ENCODE measurements at places on chromosomes 1 and 21.
A peak's percentile ranks its signal among the peaks of the same experiment; 100 is the strongest.

DNA sequence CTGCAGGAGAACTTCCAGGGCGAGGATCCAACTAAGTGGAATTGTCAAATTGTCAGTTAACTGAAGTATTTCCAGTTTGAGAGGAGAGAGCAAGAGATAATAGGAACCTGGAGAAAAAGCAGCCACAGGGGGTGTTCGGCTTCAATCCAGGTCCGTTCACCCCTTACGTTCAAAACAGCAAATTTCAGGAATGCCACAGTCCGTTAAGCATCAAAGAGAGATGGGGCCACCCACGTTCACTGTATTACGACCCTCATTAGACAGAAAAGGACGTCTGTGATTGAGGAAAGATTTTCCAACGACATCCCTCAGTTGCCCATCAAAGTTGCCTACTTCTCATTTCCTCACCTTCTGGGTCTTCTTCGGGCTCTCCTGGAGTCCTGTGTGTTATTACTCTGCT, 422.5 kb upstream of the VAMP3 start:
- DNase-seq = no peak

- no peak for DNase-seq
Observed at GRCh38 chr1:84735483-84735882, 45.2 kb upstream of the SSX2IP start.

DNA sequence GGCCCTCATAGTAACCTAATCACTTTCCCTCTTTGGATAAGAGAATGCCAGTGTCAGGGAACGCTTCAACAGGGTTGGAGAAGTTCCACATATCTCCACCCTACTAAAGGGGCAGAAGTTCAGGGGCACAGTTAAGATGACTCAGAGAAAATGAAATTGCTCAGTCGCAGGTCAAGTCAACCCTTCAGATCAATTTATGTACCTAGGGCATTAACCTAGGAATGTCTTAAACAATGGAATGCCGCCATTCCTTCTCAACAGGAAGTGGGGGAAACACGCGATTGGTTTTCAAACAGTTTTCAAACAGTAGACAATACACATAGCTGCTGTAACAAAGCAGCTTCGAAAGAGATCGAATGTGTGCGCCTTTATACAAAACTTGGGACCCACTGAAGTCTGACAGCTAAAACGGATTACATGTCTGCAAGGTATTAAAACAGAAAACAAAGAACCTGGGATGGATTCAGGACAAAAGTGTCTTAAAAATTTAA, 897 bp downstream of the SLC25A24 start:
- DNase-seq = peak; percentile 31

DNA sequence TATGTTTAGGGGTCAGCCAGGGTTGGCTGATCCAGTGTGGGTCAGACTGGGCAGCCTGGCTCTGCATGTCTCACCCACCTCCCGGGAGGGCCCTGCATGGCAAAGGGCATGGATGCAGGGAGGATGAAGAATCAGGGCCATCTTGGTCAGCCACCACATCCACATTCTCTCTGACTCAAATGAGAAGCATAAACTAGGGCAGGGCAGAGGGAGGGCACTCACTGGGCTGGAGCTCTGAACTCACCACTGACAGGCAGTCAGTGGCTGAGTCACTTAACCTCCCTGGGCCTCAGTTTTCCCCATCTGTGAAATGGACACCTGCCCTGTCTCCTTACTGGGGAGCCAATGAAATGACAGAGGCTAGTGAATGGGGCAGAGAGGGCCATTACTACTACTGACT, 4.3 kb upstream of the CELA2A start:
- DNase-seq = no peak

DNA sequence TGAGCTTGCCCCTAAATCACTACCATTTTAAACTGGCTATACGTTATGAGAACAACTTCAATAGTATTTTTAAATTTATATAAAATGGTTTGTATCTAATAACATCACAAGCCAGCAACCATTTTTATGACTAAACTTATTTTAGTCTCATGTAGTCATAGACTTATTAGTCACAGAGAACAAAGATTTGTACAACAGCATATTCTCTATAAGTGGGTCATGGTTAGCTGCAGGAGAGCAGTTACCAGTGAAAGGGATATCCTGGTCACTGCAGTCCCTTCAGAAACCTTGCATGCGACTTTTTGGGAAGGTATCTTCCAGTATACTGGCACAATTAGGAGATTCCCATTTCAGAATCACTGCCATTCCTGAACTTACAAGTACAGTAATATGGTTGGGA, 90.0 kb downstream of the HFM1 start:
- DNase-seq = no peak

DNA sequence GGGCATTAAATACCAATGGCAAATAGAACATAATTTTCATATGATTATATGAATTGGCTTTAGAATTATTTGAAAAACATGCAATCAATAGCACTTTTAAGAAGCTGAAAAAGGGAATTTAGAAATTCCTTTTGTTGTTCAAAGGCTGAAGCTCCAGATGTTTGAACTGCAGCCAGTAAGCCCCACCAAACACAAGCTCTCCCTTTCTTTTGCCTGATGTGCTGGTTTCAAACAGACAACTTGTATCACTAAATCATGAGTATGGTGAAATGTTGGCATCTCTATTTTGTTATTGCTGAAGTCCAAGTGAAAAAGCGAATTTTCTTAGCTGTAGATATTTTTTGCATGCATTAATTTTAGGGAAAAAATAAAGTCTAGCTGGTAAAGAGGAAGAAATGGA, 27.5 kb upstream of the NCAM2 start:
- DNase-seq = no peak

- no peak for DNase-seq
Observed at GRCh38 chr1:235108876-235109275, 19.8 kb downstream of the TOMM20 start.

GRCh38 chr1:169326261-169326955, 41.2 kb downstream of the NME7 start:
- DNase-seq = no peak

DNA sequence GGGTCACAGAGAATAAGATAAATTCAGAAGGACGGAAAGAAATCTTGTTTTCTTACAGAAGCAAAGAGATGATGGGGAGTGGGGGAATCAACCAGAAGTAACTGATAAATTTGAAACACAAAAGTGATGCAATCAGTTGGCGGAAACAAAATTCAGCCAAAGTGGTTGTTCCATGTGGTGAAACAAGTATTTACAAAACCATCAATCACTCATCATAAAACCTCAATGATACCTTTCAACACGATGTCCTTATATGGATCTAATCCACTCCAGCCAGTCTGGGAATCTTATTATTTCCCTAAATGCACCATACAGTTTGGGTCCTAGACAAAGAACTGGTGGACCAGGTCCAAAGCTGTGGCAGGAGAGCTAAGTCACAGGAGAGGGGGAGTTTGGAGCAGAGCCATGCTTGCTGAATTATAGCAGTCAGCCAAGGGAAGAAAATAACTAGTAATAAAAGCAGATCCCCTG, 303.8 kb upstream of the LRRC7 start:
- DNase-seq = no peak

GRCh38 chr1:113811156-113811887, 954 bp downstream of the RSBN1 start:
- DNase-seq = peak; percentile 43

DNA sequence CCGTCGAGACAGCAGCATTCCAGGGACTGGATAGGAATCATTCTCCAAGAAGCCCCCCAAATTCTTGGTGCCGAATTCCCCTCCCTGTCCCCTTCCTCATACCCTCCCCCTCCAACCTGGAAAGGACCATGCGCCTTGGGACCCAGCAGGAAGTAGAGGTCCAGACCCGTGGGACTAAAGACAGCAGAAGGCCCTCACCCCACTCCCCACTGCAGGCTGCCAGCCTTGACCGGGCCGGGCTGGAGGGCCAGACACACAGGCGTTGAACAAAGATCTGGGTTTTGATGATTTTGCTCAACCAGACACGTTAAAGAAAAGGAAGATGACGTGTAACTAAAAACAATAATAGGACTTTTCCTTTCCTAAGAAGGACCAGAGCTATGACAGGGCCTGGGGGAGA, 286.5 kb downstream of the NPHP4 start:
- DNase-seq = no peak

DNA sequence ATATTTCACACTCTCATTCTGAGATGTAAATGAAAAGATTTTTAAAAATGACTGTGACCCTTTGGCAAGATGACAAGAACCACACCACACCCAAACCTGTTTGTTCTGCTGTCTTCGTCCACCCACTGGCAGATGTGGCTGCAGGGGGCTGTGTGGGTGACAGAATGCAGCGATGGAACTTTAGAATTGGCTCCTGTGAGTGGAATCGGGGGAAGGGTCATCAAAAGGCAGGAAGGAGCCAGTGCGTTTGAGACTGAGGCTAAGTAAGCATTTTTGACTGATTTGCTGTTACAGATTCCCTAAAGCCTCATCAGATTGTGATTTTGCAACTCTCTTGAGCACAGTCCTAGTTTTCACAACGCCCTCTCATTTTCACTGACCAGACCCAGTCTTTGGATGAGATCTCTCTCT, 111.2 kb upstream of the ADGRL2 start:
- DNase-seq = peak; percentile 91

DNA sequence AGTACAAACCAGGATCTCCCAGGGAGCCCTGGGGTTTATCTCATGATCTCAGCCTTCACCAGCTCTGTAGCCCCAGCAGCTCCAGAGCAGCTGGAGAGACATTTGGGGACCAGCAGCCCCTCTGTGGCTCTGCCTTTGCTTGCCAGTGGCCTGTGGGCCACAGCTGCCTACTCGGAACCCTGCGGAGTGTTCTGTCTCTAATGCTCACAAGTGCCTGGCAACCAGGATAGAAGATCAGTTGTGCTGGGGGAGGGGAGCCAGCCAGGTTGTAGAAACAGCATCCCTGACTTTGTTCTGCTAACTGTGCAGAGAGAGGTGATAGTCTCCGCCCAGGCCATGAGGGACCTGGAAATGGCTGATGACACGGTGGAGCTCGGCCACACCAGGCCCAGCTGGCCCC, 50.9 kb upstream of the KCNJ15 start:
- DNase-seq = no peak

DNA sequence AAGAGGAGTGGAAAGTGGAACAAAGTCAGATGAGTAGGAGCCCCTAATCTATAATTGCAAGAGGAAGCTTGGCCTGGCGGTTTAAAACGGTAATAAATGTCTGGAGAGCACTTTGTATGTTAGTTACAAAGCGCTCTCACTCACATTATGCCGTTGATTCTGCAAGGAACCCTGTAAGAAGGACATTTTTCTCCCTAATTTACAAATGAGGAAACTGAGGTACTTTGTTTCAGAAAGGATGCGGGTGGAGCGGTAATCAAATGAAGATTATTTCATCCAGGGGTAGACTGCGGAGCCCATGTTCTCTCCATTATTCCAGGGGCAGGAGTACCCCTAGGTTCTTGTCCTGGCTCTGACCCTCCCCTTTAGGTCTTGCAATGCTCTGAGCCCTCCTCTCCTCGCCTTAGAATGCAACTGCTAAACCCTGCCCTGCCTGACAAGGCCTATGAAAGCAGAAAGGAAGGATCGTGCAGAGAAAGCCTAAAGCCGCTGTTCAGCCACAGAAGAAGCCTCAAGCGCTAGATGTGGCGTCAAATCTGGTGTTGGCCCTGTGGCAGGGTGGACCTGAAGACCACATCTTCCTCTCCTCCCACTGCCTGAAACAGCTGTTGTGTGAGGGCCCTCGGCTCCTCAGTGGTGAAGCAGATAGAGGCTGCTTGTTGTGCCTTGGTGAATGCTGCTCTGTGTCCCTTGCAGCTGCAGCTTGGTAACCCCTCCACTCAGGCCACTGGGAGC, 588 bp upstream of the PACC1 start:
- DNase-seq = no peak

GRCh38 chr1:21184276-21184675, 7.6 kb upstream of the EIF4G3 start:
- no peak for DNase-seq

DNA sequence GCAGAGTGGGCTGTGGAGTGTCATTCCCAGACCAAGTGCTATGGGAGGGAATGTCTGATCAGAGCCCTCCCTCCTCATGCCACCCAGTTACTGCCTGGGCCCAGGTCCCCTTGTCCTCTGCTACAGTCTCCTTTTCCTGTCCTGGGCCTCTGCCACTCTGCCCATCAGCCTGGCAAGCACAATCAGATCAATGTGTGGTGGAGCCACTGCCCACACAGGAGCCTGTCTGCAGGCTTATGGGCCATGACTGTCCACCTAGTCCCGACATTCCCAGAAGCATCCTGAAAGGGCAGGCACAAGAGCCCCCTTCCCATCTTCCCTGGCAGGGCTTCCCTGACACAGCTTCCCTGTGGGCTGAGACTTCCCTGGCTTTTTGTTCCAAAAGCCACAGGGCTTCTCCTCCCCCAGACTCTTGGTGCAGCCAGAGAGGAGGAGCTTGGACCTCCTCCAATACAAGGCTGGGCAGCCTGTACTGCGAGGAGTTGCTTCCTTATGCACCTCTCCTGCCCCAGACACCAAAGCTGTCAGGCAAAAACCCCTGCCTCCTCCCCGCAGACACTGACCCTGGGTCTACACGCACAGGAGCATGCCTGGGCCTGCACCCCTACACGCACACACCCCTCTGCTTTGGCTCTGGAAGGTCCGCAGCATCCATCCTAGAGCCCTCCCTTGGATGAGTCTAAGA, 29.2 kb upstream of the CNTN2 start:
- DNase-seq = peak; percentile 7

DNA sequence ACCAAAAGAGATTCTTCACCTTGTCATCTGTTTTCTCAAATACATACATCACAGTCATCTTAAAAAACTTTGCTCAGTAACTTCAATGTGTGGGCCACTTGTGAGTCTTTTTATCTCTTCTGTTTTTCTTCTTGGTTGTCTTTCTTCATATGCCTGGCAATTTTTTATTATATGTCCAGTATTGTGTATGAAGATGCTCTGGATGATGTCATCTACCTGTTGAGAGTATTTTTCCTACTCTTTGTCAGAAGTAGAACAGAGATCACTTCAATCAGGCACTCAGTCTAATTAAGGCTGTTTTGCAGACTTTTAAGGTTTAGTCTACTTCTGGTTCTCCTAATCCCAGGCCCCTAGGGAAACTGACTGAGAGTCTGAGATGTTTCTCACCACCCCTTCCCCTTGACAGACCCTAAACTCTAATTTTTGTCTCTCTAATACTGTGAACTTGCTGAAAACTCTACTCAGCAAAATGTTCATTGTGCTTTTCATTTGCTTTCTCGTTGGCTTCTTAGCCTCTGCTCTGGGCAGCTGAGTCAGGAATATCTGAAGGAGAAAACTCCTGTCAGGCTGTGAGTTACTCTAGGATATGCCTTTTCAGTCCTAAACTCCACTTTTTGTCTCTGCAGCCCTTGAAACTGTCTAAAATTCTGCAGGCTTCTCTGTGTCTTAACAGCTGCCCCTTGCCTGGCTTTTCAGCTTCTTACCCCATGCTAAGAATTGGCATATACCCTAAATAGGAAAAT, 33.0 kb upstream of the DNAJC6 start:
- DNase-seq = no peak

- no peak for DNase-seq
Observed at GRCh38 chr21:22083899-22084298, 1085.7 kb downstream of the NCAM2 start.

DNA sequence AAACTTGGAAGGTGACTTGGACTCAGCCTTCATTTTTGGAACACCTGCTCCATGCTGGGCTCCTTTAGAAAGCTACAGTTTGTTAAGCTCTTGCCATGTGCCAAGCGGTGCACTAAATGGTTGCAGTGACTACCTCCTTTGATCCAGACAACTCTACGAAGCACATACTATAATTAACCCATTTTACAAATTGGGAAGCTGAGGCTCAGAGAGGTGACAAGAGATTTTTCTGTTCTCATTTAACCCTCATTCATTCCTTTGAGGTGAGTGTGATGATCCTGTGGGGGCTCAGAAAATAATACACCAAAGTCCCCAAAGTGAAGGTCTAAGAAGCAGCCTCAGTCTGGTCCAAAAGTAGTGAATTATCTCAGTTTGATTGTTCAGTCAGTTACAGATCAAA, 1.6 kb upstream of the PAQR7 start:
- no peak for DNase-seq
